ENCODE measurements at places on chromosomes 7 and 10. TPM values are rescaled to one million over a fixed set of nuclear protein-coding genes. Genes with fewer than 3 reads are reported as not detected.

TSPAN15 gene
- 29.7 TPM for polyA plus RNA-seq

GRCh38 chr7:137804836-137805235 lies 41.9 kb downstream of the DGKI start:
- DNase-seq = no peak

GRCh38 chr7:32043688-32044087 lies 26.5 kb downstream of the PDE1C start:
- DNase-seq = no peak

- DNase-seq = no peak
Measured at GRCh38 chr10:60890811-60891210, 53.2 kb downstream of the RHOBTB1 start.

All from testis (tissue), 5 donors.